ENCODE measurements at places on chromosomes 6 and 20.

- DNase-seq, result no peak
Measured at GRCh38 chr6:7136859-7137334, 29.1 kb downstream of the RREB1 start.

DNA sequence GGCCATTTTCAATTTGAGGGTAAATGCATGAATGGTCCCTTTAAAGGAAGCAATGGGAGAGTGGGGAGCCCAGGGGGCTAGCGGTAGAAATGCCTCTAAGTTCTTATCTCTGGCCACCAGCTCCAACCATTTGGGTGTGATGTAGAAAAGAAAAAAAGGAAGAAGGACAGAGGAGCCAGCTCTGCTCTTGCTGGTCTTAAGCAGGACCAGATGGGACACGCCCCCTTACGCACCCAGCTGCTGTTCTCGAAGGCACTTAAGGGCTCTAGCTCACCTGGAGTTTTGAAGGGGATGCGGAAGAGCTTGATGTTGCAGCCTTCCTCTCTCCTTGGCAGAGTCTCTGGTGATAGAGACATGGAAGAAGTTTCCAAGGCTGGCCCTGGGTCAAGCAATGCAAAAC lies 59.5 kb upstream of the RNF144B start:
- no peak for DNase-seq

GRCh38 chr6:123380257-123380656 lies 256.5 kb downstream of the TRDN start:
- no peak for DNase-seq

DNA sequence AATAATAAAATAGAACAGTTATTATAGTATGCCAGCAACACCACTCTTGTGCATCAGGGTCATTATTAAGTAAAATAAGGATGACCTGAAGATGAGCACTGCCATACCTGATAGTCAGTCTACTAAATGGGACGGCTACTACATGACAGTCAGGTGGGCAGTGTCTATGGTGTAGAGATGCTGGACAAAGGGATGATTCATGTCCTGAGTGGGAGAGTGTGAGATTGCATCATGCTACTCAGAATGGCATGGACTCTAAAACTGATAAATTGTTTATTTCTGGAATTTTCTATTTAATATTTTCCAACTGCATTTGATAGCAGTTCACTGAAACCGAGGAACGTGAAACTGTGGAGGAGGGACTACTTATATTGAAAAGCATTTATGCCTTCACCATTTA lies 38.8 kb downstream of the SNX9 start:
- DNase-seq, result no peak

- DNase-seq, result no peak
Measured at GRCh38 chr20:35006531-35006971, 50.9 kb downstream of the MYH7B start.

- DNase-seq, result no peak
Measured at GRCh38 chr6:57822896-57823358, 505.5 kb downstream of the PRIM2 start.

- DNase-seq, result no peak
Measured at GRCh38 chr20:59333951-59334350, 33.5 kb downstream of the EDN3 start.

- no peak for DNase-seq
Measured at GRCh38 chr6:170234419-170234818, 56.5 kb downstream of the DLL1 start.

DNA sequence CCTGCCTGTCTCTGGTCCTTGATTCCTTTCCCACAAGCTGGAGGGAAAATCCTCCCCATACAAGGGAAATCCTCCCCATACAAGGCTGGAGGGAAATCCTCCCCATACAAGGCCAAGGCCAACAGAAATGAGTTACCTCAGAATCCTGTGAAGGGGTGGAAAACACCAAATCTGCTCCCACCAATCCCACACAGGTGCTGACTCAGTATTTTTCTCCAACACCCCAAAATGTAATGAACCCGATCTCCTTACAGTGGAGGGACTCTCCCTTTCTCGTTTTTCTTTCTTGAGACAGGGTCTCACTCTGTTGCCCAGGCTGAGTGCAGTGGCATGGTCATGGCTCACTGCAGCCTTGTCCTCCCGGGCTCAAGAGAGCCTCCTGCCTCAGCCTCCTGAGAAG lies 6.3 kb downstream of the SNHG17 start:
- DNase-seq, result no peak

DNA sequence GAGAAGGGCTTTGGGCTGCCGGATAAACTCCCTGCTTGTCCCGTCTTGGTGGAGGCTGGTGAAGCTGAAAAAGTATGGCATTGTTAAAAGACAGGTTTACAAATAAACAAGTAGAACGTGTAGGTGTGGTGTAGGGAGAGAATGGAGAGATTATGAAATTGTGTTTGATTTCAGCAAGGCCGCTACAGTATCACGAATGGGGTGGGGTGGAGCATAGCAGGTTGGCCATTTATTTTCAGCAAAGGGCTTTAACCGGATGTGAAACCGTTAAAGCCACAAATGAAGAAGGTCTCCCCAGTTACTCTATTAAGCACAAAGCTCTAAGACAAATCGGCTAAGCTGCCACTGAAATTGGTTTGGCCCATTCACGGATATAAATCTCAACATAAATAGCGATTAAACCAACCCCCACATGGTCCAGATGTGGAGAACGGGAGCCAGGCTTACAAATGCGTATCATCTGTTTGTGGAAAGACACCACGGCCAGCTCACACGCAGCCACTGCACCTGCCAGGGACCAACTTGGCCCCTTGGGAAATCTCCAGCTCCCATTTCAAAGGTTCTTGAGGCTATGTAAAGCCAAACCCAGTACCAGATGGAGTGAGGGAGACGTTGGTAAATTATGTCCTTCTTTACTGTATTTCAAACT lies 94.0 kb downstream of the ZMYND8 start:
- DNase-seq, result no peak

DNA sequence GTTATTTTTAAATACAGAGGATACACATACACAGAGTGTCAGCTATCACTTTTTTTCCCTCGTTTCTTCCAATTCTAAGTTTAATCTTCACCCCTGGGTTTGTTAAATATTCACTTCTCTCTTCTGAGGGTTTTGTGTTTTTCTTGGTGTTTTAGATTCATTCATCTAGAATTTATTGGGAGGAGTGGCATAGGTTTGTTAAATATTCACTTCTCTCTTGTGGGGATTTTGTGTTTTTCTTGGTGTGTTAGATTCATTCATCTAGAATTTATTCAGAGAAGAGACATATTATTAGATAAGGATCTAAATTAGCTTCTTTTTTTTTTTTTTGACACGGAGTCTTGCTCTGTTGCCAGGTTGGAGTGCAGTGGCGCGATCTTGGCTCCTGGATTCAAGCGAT lies 3.9 kb downstream of the GTF2H5 start:
- no peak for DNase-seq

GRCh38 chr6:137802408-137803182 lies 64.5 kb upstream of the TNFAIP3 start:
- DNase-seq, result no peak

DNA sequence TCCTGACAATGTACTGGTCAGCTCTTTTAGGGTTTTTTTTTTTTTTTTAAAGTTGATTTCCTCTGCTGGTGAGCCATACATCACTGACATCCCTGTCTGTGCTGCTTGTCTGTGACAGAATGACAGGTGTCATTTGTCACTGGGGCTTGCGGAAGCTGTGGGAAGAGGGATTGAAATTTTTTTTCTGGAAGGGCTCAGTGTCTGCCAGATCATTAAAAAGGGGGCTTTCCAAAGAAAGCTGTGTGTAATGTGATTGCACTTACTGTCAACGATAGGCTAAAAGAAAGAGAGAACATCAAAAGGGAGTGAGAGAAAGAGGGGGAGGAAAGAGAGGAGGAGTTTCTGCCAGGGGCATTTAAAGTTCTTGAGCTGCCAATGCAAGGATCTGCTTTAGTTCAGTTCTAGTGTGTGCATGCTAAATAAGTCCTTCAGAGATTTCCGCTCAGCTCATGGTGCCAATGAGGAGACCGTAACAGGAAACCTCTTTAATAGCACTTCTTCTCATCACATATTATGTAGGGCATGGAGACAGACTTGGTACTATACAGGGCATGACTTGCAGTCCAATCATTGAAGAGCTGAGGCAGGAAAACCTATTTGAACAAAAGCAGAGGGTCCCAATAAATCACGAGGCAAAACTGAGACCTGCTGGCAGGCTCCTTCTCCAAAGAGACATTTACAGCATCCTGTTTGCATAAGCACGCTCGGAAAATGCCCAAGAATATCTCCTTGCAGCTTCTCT lies 177.2 kb downstream of the TSHZ2 start:
- no peak for DNase-seq

DNA sequence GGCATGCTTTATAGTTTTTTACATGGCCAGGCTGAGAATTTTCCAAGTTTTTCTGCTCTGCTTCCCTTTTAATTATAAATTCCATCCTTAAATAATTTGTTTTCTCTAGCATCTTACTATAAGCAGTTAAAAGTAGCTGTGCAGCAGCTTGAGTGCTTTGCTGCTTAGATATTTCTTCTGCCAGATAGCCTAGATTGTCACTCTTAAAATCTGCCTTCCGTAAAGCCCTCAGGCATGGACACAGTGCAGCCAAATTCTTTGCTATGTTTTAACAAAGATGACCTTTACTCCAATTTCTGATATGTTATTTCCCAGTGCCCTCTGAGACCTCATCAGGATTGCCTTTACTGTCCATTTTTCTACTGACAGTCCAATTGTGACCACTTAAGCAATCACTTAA lies 92.6 kb upstream of the SGK1 start:
- no peak for DNase-seq

- DNase-seq, result no peak
Measured at GRCh38 chr20:17935761-17936160, 32.8 kb downstream of the SNX5 start.

- DNase-seq, result no peak
Measured at GRCh38 chr6:25169553-25169952, 109.6 kb upstream of the CARMIL1 start.

- DNase-seq, result no peak
Measured at GRCh38 chr6:31359581-31359980, 2.6 kb upstream of the HLA-B start.

- DNase-seq, result no peak
Measured at GRCh38 chr6:53874964-53875363, 80.2 kb downstream of the LRRC1 start.

DNA sequence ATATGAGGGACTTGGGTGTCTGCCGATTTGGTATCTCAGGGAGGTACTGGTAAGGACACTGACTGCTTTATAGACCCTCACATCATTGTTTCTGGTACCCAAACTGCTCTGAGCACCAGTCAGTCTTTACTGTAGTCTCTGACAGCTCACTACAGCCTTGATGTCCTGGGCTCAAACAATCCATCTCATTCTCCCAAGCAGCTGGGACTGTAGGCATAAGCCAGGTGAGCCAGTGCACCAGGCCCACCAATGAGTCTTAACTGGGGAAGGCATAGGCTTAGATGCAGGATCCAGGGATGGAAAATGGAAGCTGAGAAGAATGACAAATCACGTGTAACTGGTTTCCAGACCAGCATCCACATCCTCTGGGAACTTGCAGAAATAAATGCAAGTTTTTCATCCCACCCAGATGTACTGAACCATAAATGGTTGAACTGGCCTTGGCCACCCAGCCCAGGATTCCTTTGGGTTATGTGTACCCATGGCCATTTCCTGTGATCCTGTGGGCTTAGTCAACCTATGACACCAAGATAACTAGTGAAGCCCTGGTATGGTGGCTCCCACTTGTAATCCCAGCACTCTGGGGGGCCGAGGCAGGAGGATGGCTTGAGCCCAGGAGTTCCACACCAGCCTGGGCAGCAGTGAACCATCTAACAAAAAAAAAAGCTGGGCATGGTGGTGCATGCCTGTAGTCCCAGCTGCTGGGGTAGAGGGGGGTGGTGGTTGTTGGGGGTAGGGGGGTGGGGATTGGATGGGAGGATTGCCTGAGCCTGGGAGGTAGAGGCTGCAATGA lies 5.8 kb downstream of the TUBB start:
- no peak for DNase-seq

GRCh38 chr20:37229357-37229756 lies 32.3 kb downstream of the GHRH start:
- DNase-seq, result no peak

DNA sequence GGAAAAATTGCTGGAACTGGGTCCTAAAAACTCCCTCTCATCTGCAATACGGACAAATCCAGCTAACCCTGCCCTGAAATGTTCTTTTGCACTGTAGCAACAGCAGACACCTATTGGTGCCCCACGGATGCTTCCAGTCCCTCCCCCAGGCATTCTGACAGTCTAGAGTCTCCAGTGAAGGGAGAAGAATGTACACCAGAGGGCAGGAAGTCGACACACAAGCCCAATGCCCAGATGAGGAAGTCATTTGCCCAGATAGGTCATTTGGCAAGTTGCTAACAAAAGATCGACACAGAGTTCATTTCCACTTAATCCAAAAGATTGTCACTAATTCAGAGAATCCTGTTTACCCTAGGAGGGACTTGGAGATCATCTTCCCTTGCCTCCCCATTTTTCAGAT lies 293.0 kb upstream of the PRDM1 start:
- no peak for DNase-seq

GRCh38 chr6:6891949-6892461 lies 215.8 kb upstream of the RREB1 start:
- DNase-seq, result no peak

GRCh38 chr6:49269190-49269589 lies 193.9 kb downstream of the MMUT start:
- no peak for DNase-seq

DNA sequence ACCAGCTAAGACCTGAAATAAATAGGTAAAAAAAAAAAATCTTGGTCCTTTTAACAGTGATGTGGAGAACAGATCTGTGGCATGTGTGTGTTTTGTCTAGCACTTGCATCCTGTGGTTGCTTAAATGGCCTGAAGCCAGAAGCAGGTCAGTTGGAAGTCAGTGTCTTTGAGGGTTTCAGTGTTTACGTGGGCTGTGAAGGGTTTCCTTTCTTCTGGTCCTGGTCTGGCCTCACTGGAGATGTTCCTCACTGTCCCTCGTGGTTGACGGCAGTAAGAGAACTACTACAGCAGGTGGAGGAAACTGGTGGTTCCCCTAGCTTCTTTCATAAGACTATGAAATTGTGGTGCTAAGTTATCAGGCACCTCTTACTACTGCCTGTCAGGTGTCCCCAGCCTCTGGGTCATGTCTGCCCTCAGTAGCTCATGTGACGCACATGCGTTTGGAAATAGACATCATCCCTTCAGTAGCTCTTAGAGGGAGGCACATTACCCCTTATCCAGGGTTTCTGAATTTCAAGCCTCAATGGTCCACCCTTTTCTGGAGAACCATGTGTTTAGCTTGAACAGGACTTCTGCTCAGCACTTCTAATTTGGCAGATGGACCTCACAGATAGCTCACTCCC lies 59.4 kb upstream of the SCP2D1 start:
- no peak for DNase-seq

GRCh38 chr6:46772762-46773161 lies 20.4 kb upstream of the MEP1A start:
- DNase-seq, result no peak

- no peak for DNase-seq
Measured at GRCh38 chr6:144379356-144379755, 94.2 kb downstream of the UTRN start.

- DNase-seq, result no peak
Measured at GRCh38 chr6:72825315-72825911, 203.5 kb downstream of the KCNQ5 start.

GRCh38 chr20:32190616-32191415 lies 16.7 kb downstream of the PLAGL2 start:
- DNase-seq, result no peak

All from stimulated activated CD8-positive, alpha-beta memory T cell treated with anti-CD3 and anti-CD28 coated beads, Interleukin-4, amount 100 ng/mL, for 24 hours (primary cell).